ENCODE measurements at places on chromosomes 4 and X. TPM values are rescaled to one million over a fixed set of nuclear protein-coding genes. Genes with fewer than 3 reads are reported as not detected.

FDCSP gene
- 1.1 TPM for total RNA-seq

DNA sequence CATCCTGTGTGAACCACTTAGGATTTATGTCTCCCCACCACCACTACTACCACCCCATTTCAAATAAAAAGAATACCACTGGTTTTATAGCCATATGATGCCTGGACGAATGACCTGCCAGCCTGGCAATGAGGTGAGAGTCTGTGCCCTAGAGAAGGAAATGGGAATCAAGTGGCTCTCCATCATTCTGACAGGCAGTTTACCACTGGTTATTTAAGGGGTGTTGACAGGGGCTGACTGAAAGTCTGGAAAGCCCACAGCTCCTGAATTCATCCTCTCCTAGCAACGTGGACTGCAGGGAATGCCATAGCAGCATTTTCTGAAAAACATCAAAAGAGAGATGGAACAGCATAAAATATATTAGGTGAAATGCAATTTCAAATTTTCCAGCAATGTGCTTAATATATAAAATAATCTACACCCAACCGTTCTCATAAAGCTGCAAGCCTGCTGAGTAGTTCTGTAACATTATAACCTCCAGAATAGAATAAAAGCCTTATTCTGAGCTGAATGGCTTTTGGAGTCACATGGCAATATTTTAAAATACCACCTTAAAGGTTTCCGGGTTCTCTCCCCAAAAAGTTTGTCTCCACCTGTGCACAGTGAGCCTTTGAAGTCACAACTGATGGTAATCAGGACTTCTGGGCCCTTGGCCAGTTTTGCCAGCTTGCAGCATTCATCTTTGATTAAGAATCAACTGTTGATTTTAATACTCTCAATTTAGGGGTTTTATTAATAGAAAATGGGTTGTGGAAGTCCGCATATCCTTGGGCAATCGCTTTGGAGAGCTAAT lies 121.5 kb downstream of the DCTD start:
- DNase-seq: no peak

DNA sequence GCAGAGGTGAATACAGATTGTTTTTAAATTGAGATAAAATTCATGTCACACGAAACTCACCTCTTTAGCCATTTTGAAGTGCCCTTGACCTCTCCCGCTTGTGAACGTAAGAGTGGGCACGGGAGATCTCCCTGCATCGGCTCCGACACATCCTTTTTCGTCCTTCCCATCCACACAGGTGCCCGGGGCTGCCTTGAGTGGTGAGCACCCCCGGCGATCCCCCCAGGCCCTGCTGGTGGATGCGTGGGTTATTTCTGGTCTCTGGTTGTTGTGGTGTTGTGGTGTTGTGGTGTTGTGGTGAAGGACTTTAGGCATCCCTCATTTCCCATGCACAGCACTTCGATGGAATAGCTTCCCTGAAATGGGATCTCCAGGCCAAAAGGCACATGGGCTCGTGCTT lies 46.1 kb downstream of the PSAPL1 start:
- DNase-seq: no peak

DNA sequence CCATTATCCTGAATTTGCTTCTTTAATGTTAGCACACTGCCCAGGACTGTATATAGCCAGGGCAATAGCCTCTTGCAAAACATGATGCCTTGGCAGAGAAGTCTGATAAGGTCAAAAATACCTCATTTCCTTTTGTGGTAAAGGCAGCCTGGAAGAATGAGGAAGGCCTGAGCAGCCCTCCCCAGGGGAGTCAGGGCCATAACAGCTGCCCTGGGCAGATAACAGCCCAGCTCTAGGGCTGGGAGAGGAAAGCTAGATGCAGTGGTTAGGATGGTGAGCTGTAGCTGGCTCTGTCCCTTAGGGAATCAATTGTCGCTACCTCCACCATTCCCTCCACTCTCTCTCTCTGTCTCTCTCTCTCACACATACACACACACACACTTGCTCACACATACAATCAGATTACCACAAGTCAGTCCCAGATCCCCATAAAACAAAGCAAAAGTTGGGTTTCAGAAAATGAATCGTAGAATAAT lies 29.2 kb downstream of the EFHC2 start:
- DNase-seq: no peak

DNA sequence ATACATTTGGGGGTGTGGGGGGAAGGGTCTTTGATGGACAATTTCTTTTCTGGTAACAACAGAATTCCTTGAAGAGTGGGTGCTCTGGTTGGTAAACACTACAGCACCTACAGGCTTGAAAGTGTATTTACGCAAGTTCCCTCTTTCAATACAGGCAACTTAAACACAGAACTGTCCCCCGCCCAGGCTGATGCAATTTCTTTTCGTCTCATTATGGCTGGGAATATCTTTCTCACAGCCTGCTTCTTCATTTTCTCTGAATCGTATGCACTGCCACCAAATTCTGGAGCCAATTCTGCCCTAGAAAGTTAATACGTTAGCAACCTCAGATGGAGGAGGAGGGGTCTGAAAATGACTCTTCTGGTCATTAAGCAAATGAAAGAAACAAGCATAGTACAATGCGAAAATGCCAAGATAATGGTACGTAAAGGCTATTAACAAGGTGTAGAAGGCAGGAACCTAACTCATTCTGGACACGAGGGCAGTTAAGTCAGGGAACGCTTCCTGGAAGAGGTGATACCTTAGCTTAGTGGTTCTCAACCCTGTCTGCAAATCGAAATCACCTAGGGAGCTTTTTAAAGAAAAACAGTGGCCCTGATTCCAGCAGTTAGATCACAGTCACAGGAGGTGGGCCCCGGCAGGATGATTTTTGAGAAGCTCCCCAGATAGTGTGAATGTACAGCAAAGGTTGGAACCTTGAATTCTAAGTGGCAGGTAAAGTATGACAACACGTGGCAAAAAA lies 1.0 kb downstream of the AGA start:
- no peak for DNase-seq

All from sigmoid colon (tissue), 7 donors.